ENCODE measurements at places on chromosomes 16 and 17. TPM values are rescaled to one million over a fixed set of nuclear protein-coding genes. Genes with fewer than 3 reads are reported as not detected.
A peak's percentile ranks its signal among the peaks of the same experiment; 100 is the strongest.

Gene CDRT15L2
- total RNA-seq: not detected

Gene CNTROB
- 26.8 TPM for total RNA-seq

Gene TCAP
- 1.5 TPM for total RNA-seq

DNA sequence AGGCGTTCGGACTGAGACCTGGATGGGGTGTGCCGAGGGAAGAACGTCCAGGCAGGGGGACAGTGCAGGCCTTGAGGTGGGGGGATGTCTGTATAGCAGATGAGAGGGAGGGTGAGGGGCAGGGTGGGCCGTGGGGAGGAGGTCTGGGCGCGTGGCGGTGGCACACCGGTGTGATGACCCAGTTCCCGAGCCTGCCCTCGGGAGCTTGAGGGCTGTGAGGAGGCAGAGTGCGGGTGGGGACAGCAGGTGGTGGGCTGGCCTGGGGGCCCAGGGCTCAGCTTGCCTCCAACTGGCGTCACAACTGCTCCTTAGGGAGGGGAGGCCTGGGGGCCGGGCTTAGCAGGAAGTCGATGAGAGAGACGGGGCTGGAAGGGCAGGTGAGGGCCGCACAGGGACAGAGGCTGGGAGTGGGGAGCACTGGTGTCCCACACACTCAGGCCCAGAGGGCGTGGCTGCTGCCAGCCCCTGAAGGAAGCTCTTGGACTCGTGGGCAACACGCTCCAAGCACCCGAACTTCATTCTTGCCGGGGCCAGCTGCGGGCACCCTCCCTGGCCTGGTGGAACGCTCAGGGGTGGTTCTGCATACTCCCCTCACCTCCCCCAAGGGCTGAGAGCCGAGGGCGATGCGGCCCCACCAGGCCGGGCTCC, 6.5 kb downstream of the CACNA1H start:
- H3K36me3 ChIP-seq: no peaks in the 10 kb centered on the region

Gene ADAD2
- 0.71 TPM for total RNA-seq

Gene MRPS23
- 14.2 TPM for total RNA-seq

DNA sequence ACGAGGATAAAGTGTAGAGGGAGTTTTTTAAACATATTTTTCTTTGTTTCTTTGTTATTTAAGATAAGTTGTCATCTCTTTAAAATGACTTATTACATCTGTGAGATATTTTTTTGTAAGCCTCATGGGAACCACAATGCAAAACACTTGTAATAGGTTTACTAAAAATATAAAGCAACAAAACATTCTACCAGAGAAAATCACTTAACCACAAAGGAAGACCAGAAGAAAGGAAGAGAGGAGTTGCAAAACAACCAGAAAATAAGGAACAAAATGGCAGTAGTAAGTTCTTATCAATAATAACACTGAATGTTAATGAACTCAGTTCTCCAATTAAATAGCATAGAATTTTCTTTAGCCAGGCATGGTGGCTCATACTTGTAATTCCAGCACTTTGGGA, 22.9 kb downstream of the DHRS7B start:
- no peaks in the 10 kb centered on the region for H3K27me3 ChIP-seq
- no peak for DNase-seq
- H3K27ac ChIP-seq: no peak overlapping the region
- no peaks in the 10 kb centered on the region for H3K36me3 ChIP-seq
- H3K4me1 ChIP-seq: no peaks in the 10 kb centered on the region
- H3K4me3 ChIP-seq: no peak overlapping the region

Gene FZD2
- 12.4 TPM for total RNA-seq

- no peaks in the 10 kb centered on the region for H3K36me3 ChIP-seq
- no peaks in the 10 kb centered on the region for H3K27me3 ChIP-seq
- H3K4me1 ChIP-seq: peaks cover 2% of the 10 kb centered on the region
- H3K27ac ChIP-seq: no peak overlapping the region
- no peak for DNase-seq
These were observed 7.6 kb upstream of the CPSF4L start for GRCh38 chr17:73269329-73269615.

GRCh38 chr16:53905028-53905427, 201.1 kb downstream of the FTO start:
- H3K4me3 ChIP-seq: no peak overlapping the region
- H3K27me3 ChIP-seq: no peaks in the 10 kb centered on the region
- DNase-seq: no peak

- no peaks in the 10 kb centered on the region for H3K4me1 ChIP-seq
- no peak for DNase-seq
- no peak overlapping the region for H3K27ac ChIP-seq
- no peaks in the 10 kb centered on the region for H3K36me3 ChIP-seq
These were observed 25.0 kb downstream of the ALOX15 start for GRCh38 chr17:4616476-4616875.

DNA sequence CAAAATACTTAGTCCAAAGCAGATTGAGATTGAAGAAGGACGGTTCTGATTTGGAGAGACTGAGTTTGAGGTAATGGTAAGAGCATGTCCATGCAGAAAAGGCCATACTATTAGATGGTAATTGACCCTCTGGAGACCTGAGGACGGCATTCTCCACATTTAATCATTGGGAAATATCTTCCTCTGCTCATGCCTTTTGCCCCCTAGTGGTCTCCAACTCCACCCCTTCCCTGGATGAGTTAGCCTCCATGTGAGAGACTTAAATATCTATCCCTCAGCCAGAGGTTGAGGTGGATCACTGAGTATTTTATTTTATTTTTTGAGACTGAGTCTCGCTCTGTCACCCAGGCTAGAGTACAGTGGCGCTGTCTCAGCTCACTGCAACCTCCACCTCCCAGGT, 10.4 kb upstream of the OR3A1 start:
- no peaks in the 10 kb centered on the region for H3K4me1 ChIP-seq
- no peaks in the 10 kb centered on the region for H3K36me3 ChIP-seq
- no peak for DNase-seq
- H3K27me3 ChIP-seq: no peaks in the 10 kb centered on the region
- no peak overlapping the region for H3K27ac ChIP-seq

Gene RGS11
- total RNA-seq: 0.33 TPM

Gene PRSS27
- total RNA-seq: 1.3 TPM

- no peaks in the 10 kb centered on the region for H3K27me3 ChIP-seq
- DNase-seq: no peak
- H3K27ac ChIP-seq: no peak overlapping the region
- H3K36me3 ChIP-seq: no peaks in the 10 kb centered on the region
- no peak overlapping the region for H3K4me3 ChIP-seq
These were observed 38.2 kb downstream of the METRNL start for GRCh38 chr17:83117583-83117982.

- peaks cover 2% of the 10 kb centered on the region for H3K4me1 ChIP-seq
- peak within 1 kb of the TSS; percentile 18 for H3K4me3 ChIP-seq
- DNase-seq: no peak
- no peak within 1 kb of the TSS for H3K27ac ChIP-seq
- no peaks in the 10 kb centered on the region for H3K36me3 ChIP-seq
These were observed at the start of gene SLC52A1 for GRCh38 chr17:5035315-5035714. SLC52A1 (minus strand) TSS chr17:5035426; CDS start chr17:5034606, 820 bp downstream.

GRCh38 chr16:71746442-71747046, 22.0 kb upstream of the PHLPP2 start:
- H3K27me3 ChIP-seq: no peaks in the 10 kb centered on the region
- H3K36me3 ChIP-seq: no peaks in the 10 kb centered on the region
- no peak for DNase-seq
- H3K4me3 ChIP-seq: no peak overlapping the region
- H3K4me1 ChIP-seq: no peaks in the 10 kb centered on the region
- H3K27ac ChIP-seq: no peak overlapping the region

DNA sequence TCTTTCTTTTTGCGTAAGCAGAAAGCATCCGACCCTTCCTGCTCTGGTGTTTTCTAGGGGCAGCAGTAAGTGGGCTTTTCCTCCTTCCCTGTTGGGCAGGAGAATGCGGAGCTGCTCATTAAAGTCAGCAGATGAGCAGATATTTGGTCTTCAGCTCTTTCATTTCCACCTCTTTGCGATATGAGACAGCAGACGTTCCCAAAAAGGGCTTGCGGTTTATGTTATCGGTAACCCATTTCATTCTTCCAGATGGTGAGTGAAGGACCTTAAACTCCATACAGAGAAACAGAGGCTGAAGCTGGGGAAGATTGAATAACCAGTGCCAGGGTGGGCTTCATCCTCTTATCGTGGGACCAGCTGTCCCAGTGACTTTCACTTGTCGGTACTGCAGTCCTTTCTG, 40.7 kb downstream of the KSR1 start:
- no peak overlapping the region for H3K27ac ChIP-seq
- no peak for DNase-seq
- H3K4me1 ChIP-seq: peaks cover 5% of the 10 kb centered on the region
- no peaks in the 10 kb centered on the region for H3K36me3 ChIP-seq
- H3K27me3 ChIP-seq: no peaks in the 10 kb centered on the region
- no peak overlapping the region for H3K4me3 ChIP-seq

Gene EFCAB13
- total RNA-seq: 9.9 TPM

DNA sequence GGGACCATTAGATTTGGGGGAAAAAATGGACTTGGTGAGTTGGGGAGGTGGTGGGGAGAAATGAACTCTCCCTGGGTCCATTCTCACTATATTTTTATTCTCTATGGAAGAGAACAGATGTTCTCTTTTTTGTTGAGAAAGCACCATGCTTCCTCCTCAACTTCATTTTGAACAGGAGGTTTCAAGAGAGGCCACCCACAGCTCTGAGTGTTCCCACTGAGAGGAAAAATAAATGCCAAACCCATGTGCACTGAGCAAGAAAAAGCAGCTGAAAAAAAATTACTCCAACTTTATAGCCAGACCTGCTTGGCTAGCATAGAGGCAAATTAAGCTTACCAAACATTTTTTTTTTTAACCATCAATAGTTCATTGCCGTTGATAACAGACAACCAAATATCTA, 883.6 kb downstream of the KCNJ2 start:
- no peak overlapping the region for H3K4me3 ChIP-seq
- H3K27me3 ChIP-seq: no peaks in the 10 kb centered on the region
- H3K36me3 ChIP-seq: no peaks in the 10 kb centered on the region
- no peaks in the 10 kb centered on the region for H3K4me1 ChIP-seq
- no peak for DNase-seq
- no peak overlapping the region for H3K27ac ChIP-seq

DNA sequence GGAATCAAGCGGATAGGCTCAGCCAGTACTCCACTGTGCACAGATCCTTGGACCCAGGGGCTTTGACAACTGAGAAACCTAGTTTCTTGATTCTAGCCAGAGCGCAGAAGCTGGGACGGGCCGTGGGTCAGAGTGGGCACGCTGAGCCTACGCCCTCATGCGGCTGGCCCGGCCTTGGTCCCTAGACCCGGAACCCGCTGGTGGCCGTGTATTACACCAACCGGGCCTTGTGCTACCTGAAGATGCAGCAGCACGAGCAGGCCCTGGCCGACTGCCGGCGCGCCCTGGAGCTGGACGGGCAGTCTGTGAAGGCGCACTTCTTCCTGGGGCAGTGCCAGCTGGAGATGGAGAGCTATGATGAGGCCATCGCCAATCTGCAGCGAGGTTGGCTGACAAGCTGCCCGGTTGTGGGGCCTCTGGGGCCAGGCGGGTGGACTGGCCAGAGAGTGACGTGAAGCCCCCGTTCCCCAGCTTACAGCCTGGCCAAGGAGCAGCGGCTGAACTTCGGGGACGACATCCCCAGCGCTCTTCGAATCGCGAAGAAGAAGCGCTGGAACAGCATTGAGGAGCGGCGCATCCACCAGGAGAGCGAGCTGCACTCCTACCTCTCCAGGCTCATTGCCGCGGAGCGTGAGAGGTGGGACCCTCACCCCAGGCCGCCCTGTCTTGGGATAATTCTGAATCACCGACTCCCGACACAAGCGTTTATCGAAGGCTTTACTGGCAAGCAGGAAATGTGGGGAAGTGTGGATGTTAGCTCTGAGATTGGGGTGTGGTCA, 946 bp downstream of the STUB1 start:
- no peaks in the 10 kb centered on the region for H3K27me3 ChIP-seq
- peaks cover 27% of the 10 kb centered on the region for H3K4me1 ChIP-seq
- H3K27ac ChIP-seq: no peak overlapping the region

GRCh38 chr16:50719401-50720337, 22.2 kb upstream of the CYLD start:
- H3K4me1 ChIP-seq: peaks cover 2% of the 10 kb centered on the region
- no peak for DNase-seq
- no peak overlapping the region for H3K4me3 ChIP-seq
- H3K36me3 ChIP-seq: no peaks in the 10 kb centered on the region

- no peaks in the 10 kb centered on the region for H3K27me3 ChIP-seq
- DNase-seq: no peak
- H3K27ac ChIP-seq: no peak overlapping the region
- no peaks in the 10 kb centered on the region for H3K4me1 ChIP-seq
- H3K4me3 ChIP-seq: no peak overlapping the region
These were observed 276.2 kb upstream of the CCL2 start for GRCh38 chr17:33978889-33979288.

DNA sequence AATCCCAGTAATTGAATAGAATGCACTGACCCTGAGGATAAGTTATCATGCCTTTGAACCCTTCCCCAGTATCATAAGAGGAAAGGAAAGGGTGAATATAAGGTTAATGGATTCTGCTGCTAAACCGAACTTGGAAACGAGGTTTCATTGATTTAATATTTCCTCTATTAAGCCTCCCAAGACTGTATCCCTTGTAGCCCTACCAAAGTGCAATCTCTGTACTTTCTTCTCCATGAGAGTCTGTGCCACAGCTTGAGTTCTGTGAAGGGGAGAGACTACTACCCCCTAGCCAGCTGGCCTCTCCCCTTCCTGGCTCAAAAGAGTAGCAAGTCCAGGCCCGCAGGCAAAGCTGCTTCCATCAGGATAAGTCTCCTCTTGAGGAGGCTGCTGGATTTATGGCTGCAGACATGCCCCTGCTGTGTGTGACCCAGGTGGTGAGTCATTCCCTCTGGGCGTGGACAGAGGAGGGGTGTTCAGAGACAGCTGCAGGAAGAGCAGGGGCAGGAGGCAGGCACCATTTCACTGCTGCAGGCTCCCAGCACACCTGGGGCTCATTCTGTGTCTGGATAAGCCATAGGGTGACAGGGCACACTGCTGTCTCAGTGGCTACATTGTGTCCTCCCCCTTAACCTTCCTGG, 58.4 kb downstream of the TOM1L2 start:
- H3K27ac ChIP-seq: peak overlapping the region; percentile 5
- no peak overlapping the region for H3K4me3 ChIP-seq
- H3K36me3 ChIP-seq: no peaks in the 10 kb centered on the region
- no peaks in the 10 kb centered on the region for H3K27me3 ChIP-seq

DNA sequence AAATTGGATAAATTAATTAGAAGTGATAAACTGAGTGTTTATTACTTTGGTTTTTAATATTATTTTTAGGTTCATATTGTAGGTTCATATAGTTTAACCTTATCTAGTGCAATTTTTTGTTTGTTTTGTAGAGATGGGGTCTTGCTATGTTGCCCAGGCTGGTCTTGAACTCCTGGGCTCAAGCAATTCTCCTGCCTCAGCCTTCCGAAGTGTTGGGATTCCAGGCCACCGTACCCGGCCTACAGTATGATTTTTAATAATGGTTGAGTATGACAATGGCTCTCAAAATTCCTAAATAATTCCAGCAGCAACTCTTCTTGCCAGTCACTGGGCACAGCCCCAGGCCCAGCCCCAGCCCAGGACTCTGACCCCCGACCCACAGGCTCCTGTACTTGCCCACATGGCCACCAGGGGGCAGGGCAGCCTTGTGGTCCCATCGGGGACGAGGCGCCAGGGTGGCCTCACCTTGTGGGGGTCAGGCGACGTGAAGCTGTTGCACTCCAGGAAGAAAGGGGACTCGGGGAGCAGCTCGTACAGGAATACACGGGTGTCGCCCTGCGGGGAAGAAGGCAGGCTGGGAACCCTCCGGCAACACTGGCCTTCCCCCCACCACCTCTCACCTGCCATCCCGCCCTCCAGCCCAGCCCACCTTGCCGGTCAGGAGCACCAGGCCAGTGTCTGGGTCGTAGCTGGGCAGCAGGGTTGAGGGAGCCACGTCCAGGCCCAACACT, 7.9 kb upstream of the PAM16 start:
- DNase-seq: peak; percentile 65
- H3K4me1 ChIP-seq: no peaks in the 10 kb centered on the region
- no peaks in the 10 kb centered on the region for H3K27me3 ChIP-seq
